Activated effector memory CD4-positive, alpha-beta T cell treated with anti-CD3 and anti-CD28 coated beads, Interleukin-2, amount 50 U/mL, for 16 hours (primary cell): ENCODE measurements at places on chromosomes 7 and 10.

GRCh38 chr10:27959093-27959715 lies 39.7 kb downstream of the ODAD2 start:
- DNase-seq = no peak

- peak; percentile 2 for DNase-seq
These were observed 184.0 kb downstream of the GRID1 start for GRCh38 chr10:86182595-86182994.

DNA sequence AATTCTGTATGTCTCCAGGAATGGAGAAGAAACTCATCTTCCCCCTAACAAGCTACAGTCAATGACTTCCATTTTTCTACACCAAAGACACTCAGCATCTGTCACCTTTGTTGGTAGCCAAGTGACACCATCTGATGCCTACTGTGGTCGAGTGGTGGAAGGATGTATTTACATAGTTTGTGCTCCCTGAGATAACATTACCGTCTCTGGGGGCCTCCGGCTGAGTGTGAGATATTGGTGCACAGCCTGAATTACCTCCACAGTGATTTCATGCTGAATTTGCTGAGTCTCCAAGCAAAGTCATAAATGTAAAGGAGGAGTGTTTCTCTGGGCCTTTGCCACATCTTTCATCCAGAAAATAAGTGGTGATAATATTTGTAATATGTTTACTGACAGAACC lies 114.0 kb downstream of the GRID1 start:
- DNase-seq = peak; percentile 13

- DNase-seq = no peak
These were observed 7.4 kb downstream of the TAS2R41 start for GRCh38 chr7:143485094-143485493.

DNA sequence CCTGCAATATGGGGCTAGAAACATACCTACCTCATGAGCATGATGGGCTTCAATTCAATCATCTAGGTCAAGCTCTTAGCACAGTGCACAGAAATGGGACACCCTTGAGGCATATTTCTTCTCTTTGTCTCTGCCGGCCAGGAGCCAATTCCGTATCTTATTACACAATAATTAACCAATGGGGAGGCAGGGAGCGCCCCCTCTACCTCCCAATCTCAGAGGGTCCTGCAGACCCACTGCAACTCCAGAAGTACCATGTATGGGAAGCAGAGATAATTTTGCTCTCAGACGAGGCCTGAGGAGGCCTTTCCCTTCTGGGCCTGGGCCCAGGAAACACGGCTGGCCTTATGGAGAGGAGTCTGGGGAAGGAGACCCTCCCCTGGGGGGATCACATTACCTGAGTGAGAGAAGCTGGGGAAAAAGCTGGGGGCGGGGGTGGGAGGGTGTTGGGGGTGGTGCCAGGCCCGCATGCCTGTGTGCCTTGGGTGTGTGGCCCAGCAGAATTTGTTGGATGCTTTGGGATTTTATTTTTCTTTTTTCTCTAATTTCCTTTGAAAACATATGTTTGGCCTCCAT lies 155.5 kb downstream of the UBE2H start:
- DNase-seq = no peak
